Breast epithelium (tissue), 4 donors: ENCODE measurements at places on chromosomes 5 and 9. TPM values are rescaled to one million over a fixed set of nuclear protein-coding genes. Genes with fewer than 3 reads are reported as not detected.
A peak's percentile ranks its signal among the peaks of the same experiment; 100 is the strongest.

DNA sequence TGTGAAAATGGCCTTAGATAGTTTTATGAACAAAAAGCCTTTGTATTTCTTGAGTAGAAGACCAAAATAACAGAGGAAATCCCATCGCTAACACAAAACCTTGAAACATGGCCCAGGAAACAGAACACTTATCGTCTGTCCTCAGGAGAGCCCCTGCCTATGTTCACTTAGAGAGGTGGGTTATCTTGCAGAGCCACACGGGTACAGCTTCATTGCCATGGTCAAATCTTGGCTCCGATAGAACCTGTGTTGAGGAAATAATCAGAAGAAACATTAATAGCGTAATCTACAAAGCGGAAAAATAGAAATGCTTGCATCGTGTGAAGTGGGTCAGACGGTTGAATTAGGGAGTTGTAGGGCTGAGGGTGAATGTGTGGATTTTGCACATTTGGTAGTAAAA lies 216.1 kb downstream of the MAST4 start:
- no peak overlapping the region for H3K27ac ChIP-seq
- no peak for DNase-seq
- H3K4me1 ChIP-seq = no peaks in the 10 kb centered on the region
- H3K36me3 ChIP-seq = no peaks in the 10 kb centered on the region

DNA sequence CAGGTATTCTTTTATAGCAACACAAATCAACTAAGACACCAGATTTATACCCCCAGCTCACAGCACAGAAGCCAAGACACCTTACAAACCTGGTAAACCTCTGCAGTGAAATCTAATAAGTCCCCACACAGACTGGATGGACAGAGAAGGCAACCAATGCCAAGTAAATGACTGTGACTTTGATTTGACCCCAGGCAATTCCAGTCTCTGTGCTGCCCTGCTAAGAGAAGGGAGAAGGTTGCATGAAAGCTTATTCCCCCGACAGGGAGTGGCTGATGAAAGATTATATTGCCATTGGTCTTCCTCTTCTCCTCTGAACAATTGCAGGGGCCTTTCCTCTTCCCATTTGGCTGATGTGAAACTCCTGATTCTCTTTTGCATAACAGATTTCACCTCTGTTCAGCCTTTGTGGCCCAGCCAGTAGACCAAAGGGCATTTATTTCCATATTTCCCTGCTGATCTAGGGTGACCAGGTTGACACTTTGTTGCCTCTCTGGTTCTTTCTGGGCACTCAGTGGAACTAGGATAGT lies 107.6 kb downstream of the ADRB2 start:
- no peaks in the 10 kb centered on the region for H3K27me3 ChIP-seq
- no peak overlapping the region for H3K27ac ChIP-seq
- no peak overlapping the region for H3K4me3 ChIP-seq
- H3K36me3 ChIP-seq = no peaks in the 10 kb centered on the region

DNA sequence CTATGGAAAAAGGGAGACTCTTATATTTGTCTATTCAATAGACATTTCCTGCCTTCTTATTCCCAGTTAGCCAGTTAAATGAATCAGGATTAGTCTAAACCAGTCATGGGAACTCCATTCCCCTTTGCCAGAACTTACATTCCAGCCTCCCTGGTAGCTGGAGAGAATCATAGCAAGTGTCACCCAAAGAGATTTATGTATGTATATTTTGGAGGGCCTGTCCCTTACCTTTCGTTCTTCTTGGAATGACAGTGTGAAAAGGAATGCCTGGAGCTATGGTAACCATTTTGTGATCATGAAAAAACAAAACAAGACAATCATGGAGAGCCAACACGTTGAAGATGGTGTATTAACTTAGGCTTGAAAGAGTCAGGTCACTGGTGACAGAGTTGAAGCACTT lies 627.7 kb downstream of the CCDC171 start:
- H3K27ac ChIP-seq = no peak overlapping the region
- H3K4me3 ChIP-seq = no peak overlapping the region
- H3K27me3 ChIP-seq = no peaks in the 10 kb centered on the region
- H3K36me3 ChIP-seq = no peaks in the 10 kb centered on the region
- no peaks in the 10 kb centered on the region for H3K4me1 ChIP-seq

GRCh38 chr9:130371196-130371966 lies 73.4 kb upstream of the ASS1 start:
- no peaks in the 10 kb centered on the region for H3K36me3 ChIP-seq
- H3K27ac ChIP-seq = no peak overlapping the region
- DNase-seq = no peak
- no peaks in the 10 kb centered on the region for H3K4me1 ChIP-seq
- H3K27me3 ChIP-seq = no peaks in the 10 kb centered on the region
- no peak overlapping the region for H3K4me3 ChIP-seq

DNA sequence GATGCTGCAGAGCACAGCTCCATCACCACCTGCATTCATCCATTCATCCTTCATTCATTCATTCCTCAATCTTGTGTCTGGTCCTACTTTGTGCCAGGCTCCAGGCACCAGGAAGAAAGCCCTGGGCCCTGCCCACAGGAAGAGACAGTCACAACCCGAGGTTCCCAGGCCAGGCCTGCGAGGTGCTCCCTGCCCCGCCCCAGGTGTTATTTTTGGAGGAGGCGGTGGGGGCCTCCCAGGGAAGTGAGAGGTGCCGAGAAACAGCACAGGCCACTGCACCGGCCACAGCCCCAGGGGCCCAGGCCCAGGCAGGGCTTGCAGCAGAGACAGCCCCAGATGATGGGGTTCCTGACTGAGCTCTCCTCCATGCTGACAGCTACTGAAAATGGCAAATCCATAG lies 33.4 kb downstream of the VAV2 start:
- H3K4me1 ChIP-seq = peaks cover 2% of the 10 kb centered on the region
- H3K27me3 ChIP-seq = no peaks in the 10 kb centered on the region
- no peaks in the 10 kb centered on the region for H3K36me3 ChIP-seq
- no peak for DNase-seq
- no peak overlapping the region for H3K27ac ChIP-seq

The SPATA31A3 gene
- total RNA-seq = not detected

GRCh38 chr9:107281922-107282667 lies 984 bp upstream of the RAD23B start:
- peak overlapping the region; percentile 99 for H3K27ac ChIP-seq
- H3K27me3 ChIP-seq = no peaks in the 10 kb centered on the region
- H3K4me1 ChIP-seq = no peaks in the 10 kb centered on the region
- peak overlapping the region; percentile 95 for H3K4me3 ChIP-seq
- no peak for DNase-seq
- H3K36me3 ChIP-seq = no peaks in the 10 kb centered on the region

DNA sequence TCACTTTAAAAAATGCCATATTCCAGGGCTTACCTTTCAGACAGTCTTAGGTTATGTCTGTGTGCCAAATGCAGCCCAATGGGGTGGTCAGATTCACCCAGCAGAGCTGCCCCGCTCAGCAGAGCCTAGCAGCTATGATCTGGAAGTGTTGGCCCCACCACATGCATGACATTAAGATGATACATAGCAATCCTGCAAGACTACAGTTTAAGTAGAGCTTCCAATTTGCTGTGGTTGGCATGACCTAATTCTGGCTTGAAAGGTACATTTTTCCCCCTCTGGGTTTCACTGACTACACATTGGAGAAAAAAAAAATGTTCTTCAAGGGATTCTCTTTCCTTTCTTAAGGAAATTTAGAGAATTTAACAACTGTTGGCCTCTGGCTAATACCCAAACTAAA lies 22.5 kb downstream of the MEF2C start:
- no peaks in the 10 kb centered on the region for H3K36me3 ChIP-seq
- no peaks in the 10 kb centered on the region for H3K27me3 ChIP-seq
- H3K27ac ChIP-seq = no peak overlapping the region
- no peak for DNase-seq

DNA sequence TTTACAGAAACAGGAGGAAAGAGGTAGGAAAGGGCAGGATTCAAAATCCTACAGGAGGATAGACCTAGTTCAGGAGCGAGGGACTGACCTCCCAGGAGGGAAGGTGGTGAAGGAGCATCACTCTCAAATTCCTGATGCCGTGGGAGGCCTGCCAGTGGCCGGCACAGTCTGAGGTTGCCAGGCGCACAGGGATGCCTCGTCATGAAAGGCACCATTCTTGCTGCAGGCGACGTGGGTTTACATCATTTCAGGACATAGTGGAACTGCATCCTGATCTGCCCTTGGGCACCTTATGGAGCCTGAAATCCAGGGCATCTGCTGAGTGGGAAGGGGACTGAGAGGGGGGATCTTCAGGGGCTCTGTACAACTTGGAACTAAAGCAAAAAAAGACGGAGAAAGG lies 163.2 kb upstream of the S1PR3 start:
- DNase-seq = no peak
- no peaks in the 10 kb centered on the region for H3K4me1 ChIP-seq
- H3K27ac ChIP-seq = no peak overlapping the region
- H3K4me3 ChIP-seq = no peak overlapping the region
- no peaks in the 10 kb centered on the region for H3K27me3 ChIP-seq

DNA sequence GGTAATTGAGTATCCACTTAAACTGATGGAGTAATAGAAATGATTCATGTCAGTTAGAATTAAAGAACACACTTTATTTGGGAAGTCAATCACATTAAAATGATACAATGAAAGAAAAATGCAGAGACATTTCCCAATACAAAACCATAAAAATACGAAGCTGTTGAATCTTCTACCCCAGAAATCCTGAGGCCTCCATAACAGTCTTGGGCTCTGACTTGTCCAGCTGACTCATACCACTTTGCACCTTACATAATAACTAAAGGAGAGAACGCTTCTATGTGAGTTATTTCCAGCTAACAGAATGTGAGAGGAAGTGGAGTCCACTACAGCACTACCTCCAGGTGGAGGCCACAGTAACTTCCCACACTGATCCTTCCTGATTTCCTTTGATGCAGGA lies 305.0 kb downstream of the MRPS30 start:
- H3K4me3 ChIP-seq = no peak overlapping the region
- H3K27me3 ChIP-seq = no peaks in the 10 kb centered on the region

- no peaks in the 10 kb centered on the region for H3K4me1 ChIP-seq
- H3K4me3 ChIP-seq = peak within 1 kb of the TSS; percentile 74
- peak; percentile 64 for DNase-seq
Measured at GRCh38 chr5:60843936-60844905, at the start of gene ELOVL7. ELOVL7 (minus strand) TSS chr5:60844269; CDS start chr5:60787397, 56,872 bp downstream.

DNA sequence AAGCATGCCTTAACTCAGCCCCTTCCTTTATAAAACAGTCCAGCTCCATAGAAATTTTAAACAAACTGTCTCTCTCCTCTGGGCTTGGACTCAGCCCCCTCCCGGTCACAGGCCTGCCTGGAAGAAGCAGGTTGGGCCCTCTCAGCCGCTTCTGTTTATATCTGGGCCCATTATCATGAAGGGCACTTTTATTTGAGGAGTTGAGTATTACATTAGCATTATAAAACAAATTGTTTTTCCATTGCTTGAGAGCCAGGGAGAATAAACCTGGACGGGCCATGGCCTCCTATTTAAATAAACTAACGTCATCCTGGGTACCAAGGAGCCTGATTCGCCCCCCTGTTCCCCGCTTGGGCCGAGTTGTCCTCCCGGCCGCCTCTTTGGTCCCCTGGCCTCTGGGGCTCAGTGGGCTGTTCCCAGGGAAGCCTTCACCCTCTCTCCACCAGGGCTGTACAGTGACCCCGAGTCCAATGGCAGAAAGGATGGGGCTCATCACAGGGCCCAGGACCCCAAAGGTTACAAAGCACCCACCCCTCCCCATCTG lies 13.2 kb downstream of the IRX2 start:
- H3K27ac ChIP-seq = no peak overlapping the region
- H3K4me1 ChIP-seq = no peaks in the 10 kb centered on the region
- DNase-seq = no peak
- no peaks in the 10 kb centered on the region for H3K36me3 ChIP-seq
- no peaks in the 10 kb centered on the region for H3K27me3 ChIP-seq

DNA sequence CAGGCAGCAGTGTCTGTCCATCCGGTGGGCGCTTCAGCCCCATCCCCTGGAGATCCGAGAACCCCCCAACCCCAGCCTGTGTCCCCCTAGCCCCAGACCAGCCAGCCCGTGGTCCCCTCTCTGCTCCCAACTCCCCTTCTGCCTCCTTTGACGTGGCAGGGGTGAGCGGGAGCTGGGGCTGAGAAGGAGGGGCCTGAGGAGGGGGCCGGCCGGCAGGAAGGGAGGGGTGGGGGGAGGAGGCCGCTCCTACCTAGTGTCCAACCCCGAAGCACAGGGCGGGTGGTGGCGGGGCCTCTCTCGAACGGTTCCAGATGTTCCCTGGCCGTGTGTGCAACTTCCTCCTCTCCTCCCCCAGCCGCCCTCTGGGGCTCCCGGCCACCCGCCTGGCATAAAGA lies 31.0 kb downstream of the GOLGA2 start:
- peak overlapping the region; percentile 93 for H3K27ac ChIP-seq
- H3K4me1 ChIP-seq = no peaks in the 10 kb centered on the region
- no peaks in the 10 kb centered on the region for H3K27me3 ChIP-seq
- H3K4me3 ChIP-seq = peak overlapping the region; percentile 54

The PCDHGC4 gene
- 6.0 TPM for total RNA-seq

DNA sequence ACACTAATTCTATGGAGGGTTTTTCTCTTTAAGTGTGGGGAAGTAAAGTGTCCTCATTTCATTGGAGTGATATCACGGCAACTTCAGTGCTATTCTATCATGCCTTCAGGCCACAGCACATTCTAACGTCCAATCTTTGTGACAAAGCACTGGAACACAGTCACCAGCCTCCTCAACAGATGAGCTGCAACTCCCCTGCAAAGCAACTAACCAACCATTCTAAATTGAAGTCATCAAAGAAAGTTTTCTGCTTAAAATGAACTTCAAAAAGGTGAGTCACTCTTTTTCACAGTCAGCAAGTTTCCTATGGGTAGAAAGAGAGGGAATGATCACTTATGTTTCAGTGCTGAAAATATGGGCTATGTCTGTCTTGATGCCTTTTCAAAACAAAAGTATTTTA lies 190.8 kb downstream of the ELAVL2 start:
- H3K27me3 ChIP-seq = no peaks in the 10 kb centered on the region
- H3K27ac ChIP-seq = no peak overlapping the region
- H3K36me3 ChIP-seq = no peaks in the 10 kb centered on the region
- no peak for DNase-seq

GRCh38 chr5:127068493-127069214 lies 4.6 kb downstream of the C5orf63 start:
- no peak overlapping the region for H3K27ac ChIP-seq
- H3K27me3 ChIP-seq = no peaks in the 10 kb centered on the region
- DNase-seq = no peak

- no peaks in the 10 kb centered on the region for H3K4me1 ChIP-seq
- H3K4me3 ChIP-seq = no peak overlapping the region
- H3K36me3 ChIP-seq = no peaks in the 10 kb centered on the region
- no peak overlapping the region for H3K27ac ChIP-seq
- H3K27me3 ChIP-seq = no peaks in the 10 kb centered on the region
Measured at GRCh38 chr9:87149799-87150198, 202.5 kb upstream of the GAS1 start.

The WWC1 gene
- total RNA-seq = 0.96 TPM

DNA sequence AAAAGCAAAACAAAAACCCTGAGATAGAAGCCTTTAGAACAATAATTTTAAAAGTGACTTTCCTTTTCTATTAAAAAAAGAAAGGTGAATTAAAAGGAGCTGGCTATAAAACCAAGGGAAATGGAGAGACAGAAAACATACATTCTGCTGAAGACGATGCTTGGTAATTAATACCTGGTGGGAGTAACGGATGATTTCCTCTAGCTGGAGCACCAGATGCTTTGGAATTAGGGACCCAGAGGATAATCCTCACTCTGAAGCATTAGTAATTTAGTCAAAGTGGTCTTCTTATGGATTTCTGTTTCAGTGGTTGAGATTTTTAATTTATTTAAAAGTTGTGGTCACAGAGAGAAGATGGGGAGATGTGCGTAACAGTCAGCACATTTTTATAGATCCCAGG lies 982.5 kb downstream of the TLE4 start:
- H3K4me1 ChIP-seq = no peaks in the 10 kb centered on the region
- no peaks in the 10 kb centered on the region for H3K27me3 ChIP-seq
- no peak overlapping the region for H3K27ac ChIP-seq
- no peaks in the 10 kb centered on the region for H3K36me3 ChIP-seq

The RLN2 gene
- 6.9 TPM for total RNA-seq

The PLAC8L1 gene
- not detected for total RNA-seq

The INSYN2B gene
- total RNA-seq = not detected

- H3K36me3 ChIP-seq = no peaks in the 10 kb centered on the region
- no peaks in the 10 kb centered on the region for H3K4me1 ChIP-seq
- no peaks in the 10 kb centered on the region for H3K27me3 ChIP-seq
Measured at GRCh38 chr5:157502143-157502647, 42.2 kb downstream of the NIPAL4 start.
